ENCODE measurements at places on chromosomes 7 and 10.

- peak; percentile 7 for DNase-seq
Measured at GRCh38 chr10:74585231-74586087, 240.9 kb upstream of the KAT6B start.

DNA sequence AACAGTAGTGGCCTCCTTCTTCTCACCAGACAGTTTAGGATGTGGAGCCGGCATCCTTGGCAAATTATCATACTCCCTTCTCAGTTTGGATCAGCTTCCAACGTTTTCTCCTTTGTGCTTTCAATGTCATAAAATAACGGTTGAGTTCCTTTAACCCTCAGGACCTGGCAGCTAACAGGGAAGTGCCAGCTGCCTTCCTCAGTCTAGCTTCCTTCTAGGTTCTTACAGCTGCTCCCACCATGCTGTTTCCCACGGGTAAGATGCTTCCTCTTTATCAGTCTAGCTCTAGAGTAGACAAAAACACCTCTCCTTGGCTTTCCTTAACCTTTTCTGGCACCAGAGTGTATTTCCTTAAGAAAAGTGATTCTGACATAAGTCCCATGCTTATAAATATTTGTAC, 33.2 kb downstream of the BLVRA start:
- no peak for DNase-seq

DNA sequence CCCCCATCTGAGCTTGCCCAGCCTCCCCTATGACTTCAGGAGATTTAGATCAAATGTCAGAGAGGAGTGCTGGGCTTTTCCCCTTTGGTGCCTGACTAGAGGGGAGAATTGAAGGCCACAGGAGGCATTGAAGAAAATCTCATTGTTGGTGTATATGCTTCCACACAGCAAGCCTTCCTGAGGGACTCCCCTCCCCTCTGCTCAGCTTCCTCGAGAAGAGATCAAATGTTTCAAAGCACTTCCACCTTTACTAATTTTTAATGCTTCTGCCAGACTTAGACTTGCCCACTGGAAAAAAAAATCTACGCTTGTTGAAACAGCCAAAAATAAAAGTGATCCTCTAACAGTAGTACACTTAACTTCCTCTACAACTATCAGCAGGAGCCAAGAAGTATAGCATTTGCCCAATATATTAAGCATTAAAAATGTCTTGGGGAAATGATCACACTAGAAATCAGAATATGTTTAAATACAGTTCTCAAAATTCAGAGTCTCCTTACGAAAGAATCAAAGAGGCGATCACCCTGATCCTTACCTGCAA, 79.3 kb downstream of the FZD1 start:
- no peak for DNase-seq

DNA sequence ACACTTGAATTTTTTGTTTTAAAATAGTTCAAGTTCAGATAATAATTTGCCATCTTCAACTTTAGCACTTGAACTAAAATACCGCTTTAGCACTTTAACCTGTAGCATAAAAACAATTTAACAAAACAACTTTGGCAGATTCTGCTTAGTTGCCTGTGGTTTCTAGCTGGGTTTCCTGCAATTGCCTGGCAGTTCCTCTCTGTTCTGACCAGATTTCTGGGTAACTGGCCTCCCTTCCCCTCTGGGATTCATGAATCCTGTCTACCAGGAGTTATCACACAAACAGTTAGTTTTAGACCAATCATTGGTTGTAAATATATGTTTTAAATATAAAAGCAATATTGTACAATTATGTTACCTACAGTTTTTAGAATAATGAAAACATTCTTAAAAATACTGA, 89.8 kb upstream of the HDAC9 start:
- no peak for DNase-seq

GRCh38 chr10:48716416-48716815, 31.7 kb downstream of the WDFY4 start:
- DNase-seq = no peak

DNA sequence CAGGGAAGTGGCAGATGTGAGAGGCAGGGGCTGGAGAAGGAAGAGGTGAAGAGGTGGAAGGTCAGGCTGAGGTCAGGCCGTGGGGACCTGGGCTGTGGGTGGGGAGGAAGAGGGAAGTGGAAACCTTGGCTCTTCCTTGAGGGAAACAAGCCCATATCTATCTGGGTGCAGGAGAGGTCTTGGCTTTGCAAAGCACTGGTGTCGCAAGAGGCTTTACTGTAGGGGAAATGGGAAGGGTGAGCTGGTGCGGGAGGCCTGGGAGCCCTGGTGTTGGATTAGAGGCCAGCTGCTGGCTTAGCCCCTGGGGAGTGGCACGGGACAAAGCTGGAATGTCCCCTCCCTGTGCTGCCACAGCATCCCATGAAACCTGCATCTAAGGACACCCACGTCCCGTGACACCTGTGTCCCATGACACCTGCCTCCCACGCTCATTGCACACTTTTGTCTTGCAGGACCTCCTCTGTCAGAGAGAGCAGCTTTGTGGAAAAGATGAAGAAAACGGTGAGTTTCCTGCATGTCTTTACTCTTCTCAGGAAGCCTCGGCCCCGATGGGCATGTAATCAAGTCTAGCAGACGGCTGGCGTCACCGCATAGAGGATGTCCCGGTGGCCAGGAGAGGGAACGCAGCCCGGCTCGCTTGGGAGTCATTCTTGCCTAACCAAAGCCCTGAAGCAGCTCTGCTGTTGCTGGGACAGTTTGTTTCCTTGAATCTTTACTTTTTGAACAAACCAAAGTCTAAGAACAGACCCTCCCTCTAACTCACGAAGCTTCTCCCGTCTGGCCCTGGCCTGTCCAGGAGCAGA, 22.2 kb downstream of the TMEM120A start:
- DNase-seq = no peak

- no peak for DNase-seq
Measured at GRCh38 chr7:94656925-94657731, 1.2 kb upstream of the SGCE start.

DNA sequence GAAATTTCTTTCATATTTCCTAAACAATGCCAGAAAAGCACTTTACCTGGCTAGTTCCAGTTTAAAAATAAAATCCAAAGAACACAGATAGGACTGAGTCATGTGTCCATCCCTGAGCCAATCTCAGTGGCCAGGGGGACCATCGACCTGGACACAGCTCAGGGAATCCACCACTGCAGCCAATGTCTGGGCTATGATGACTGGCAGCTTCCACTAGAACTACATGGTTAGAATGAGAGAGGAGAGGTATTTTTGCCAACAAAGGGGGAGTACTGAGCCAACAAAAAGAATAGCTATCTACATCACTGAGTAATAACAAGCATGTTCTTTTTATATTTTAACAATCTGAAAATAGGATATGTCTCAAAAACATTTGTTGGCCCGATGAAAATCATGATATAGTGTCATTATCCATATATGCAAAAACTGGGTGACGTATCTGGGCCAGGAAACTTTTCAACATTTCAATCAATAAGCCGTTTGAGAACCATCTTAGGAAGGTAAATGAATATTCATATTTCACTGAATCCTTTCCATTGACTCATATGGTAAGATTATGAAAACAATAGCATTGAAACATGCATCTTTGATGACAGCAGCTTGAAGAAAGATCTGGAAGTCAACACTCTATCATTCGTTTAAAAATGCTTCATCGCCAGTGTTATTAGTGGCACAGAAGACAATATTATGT, 104.0 kb downstream of the TPK1 start:
- no peak for DNase-seq

Measured in T-helper 1 cell (primary cell).